ENCODE measurements at places on chromosomes 5 and 9. TPM values are rescaled to one million over a fixed set of nuclear protein-coding genes. Genes with fewer than 3 reads are reported as not detected.

Gene FAM151B
- total RNA-seq, result 0.48 TPM

DNA sequence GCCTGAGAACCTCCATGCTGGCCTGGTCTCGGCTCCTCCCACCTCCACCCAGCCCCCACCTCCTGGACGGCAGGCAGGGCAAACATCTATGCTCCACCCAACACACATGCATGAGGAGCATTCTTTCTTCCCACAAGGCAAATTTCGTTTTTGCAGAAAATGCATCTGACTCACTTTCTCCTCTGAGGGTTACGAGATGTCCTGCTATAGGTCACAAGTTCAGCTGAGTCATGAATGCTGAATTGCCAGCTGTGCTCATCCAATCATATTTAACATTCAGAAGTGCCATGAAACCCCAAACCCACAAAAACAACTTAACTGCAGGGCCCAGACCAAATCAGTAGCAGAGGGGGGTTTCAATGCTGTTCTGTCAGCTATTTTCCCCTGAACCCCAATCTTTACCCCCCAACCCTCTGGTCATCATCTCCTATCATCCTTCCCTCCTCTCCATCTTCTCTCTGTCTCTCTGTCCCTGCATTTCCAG is 39.0 kb upstream of the OSMR start:
- H3K36me3 ChIP-seq, result no peaks in the 10 kb centered on the region
- H3K4me3 ChIP-seq, result no peak overlapping the region
- peaks cover 13% of the 10 kb centered on the region for H3K4me1 ChIP-seq
- peaks cover 4% of the 10 kb centered on the region for H3K27me3 ChIP-seq

Gene ROPN1L
- total RNA-seq, result not detected

- no peaks in the 10 kb centered on the region for H3K36me3 ChIP-seq
- H3K27ac ChIP-seq, result no peak overlapping the region
- peaks cover 68% of the 10 kb centered on the region for H3K4me1 ChIP-seq
- DNase-seq, result no peak
- peaks cover 2% of the 10 kb centered on the region for H3K27me3 ChIP-seq
Measured at GRCh38 chr9:14532456-14533115, 160.6 kb downstream of the ZDHHC21 start.

DNA sequence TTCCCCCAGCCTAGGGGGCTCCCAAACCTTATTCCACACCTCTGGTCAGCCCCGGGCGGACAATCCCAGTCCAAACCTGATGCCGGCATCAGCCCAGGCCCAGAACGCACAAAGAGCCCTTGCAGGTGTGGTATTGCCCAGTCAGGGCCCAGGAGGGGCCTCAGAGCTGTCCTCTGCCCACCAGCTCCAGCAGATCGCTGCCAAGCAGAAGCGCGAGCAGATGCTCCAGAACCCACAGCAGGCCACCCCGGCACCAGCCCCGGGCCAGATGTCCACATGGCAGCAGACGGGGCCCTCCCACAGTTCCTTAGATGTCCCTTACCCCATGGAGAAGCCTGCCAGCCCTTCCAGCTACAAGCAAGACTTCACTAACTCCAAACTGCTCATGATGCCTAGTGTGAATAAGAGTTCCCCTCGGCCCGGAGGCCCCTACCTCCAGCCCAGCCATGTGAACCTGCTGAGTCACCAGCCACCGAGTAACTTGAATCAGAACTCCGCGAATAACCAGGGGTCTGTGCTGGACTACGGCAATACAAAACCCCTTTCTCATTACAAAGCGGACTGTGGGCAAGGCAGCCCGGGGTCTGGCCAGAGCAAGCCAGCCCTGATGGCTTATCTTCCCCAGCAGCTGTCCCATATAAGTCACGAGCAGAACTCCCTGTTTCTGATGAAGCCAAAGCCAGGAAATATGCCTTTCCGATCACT is 27.6 kb upstream of the LTC4S start:
- no peak overlapping the region for H3K4me3 ChIP-seq
- peaks cover 26% of the 10 kb centered on the region for H3K4me1 ChIP-seq
- no peak for DNase-seq

GRCh38 chr5:108560581-108560980 is 178.7 kb upstream of the FBXL17 start:
- no peaks in the 10 kb centered on the region for H3K27me3 ChIP-seq
- no peak for DNase-seq
- no peak overlapping the region for H3K4me3 ChIP-seq
- H3K27ac ChIP-seq, result peak overlapping the region; percentile 34
- peaks cover 61% of the 10 kb centered on the region for H3K4me1 ChIP-seq

DNA sequence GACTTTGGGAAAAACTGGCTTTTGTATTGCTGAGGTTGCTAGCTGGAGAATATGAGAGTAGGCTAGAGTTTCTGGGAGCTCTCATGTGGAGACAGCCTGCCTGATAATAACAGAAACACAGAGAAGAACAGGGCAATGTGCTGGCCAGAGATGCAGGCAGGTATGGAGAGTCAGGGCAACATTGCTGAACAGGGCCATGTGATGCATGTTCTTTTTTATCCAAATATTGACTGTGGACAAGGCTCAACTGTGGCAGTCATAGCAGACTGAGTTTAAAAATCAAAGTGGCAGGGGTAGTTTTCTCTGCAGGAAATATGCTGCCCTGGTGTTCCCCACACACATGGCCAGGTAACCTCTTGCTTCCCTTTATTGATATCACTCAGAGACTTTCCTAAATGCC is 381.1 kb downstream of the RASEF start:
- H3K36me3 ChIP-seq, result peaks cover 6% of the 10 kb centered on the region
- H3K27me3 ChIP-seq, result no peaks in the 10 kb centered on the region
- peaks cover 17% of the 10 kb centered on the region for H3K4me1 ChIP-seq
- no peak for DNase-seq
- H3K4me3 ChIP-seq, result no peak overlapping the region

Gene APBA1
- 0.94 TPM for total RNA-seq

Gene ERGIC1
- total RNA-seq, result 101 TPM

DNA sequence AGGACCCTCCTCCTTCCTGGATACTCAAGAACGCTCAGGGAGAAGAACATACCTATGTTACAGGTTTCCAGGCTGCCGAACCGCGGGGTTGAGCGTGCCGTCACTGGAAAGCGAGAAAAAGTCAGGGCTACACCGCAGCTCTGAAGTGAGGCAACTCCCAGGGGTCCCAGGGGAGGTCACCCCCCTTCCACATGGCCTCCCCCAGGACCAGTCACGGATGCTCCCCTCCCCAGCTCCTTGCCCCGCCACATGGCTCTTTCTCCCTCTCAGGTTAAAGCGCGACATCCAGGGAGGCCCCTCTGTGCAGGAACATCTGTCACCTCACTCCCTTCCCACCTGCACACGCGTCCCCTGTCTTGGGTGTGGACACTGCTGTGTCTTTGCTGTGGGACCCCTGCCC is 44.0 kb upstream of the ZNF354A start:
- H3K4me3 ChIP-seq, result no peak overlapping the region
- no peak for DNase-seq
- H3K27me3 ChIP-seq, result no peaks in the 10 kb centered on the region

DNA sequence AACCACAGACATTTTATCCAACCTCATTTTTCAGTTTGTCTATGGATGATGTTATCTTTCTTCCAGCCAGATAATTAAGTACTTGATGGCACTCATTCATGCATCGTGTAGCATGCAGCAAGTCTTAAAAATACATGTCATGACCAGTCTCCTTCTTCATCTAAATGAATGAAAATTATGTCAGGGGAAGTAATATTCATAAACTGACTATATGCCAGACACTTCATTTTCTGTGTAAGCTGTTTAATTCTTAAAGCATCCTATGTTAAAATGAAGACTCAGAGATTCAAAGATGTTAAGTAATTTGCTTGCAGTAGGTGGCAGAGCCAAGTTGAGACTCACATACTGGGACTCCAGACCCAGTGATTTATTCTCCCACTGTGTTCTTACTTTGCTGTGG is 181.7 kb upstream of the CD180 start:
- H3K27me3 ChIP-seq, result no peaks in the 10 kb centered on the region
- DNase-seq, result no peak
- no peaks in the 10 kb centered on the region for H3K36me3 ChIP-seq
- H3K4me3 ChIP-seq, result no peak overlapping the region
- no peak overlapping the region for H3K27ac ChIP-seq

DNA sequence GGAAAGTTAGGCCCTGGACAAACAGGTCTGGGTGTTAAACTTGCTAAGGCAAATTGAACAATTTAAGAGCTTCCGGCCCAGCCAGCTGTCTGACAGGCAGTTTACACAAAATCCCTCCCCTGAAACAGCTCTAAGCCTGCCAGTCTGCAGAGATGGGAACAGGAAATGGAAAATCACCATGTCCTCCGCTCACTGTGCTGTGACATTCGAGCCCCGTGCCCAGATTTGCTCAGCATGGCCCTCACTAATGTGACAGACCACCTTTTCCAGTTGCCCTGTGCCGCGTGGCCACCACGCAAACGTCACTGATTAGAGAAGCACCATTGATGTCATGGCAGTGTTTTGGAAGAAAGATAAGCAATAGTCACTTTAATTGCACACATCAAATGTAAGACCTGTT is 41.0 kb downstream of the CCNJL start:
- H3K36me3 ChIP-seq, result peaks cover 26% of the 10 kb centered on the region
- no peak for DNase-seq
- no peaks in the 10 kb centered on the region for H3K27me3 ChIP-seq
- peak overlapping the region; percentile 95 for H3K27ac ChIP-seq

Gene ADGRD2
- total RNA-seq, result 1.6 TPM

GRCh38 chr5:144267961-144268513 is 97.4 kb downstream of the KCTD16 start:
- no peaks in the 10 kb centered on the region for H3K27me3 ChIP-seq
- no peak for DNase-seq
- peak overlapping the region; percentile 10 for H3K4me3 ChIP-seq
- no peak overlapping the region for H3K27ac ChIP-seq
- peaks cover 20% of the 10 kb centered on the region for H3K4me1 ChIP-seq
- peaks cover 5% of the 10 kb centered on the region for H3K36me3 ChIP-seq

- no peaks in the 10 kb centered on the region for H3K4me1 ChIP-seq
- H3K36me3 ChIP-seq, result no peaks in the 10 kb centered on the region
- H3K4me3 ChIP-seq, result no peak overlapping the region
- no peak overlapping the region for H3K27ac ChIP-seq
Measured at GRCh38 chr5:103358305-103358995, 99.9 kb downstream of the MACIR start.

Gene CCDC152
- 19.0 TPM for total RNA-seq

DNA sequence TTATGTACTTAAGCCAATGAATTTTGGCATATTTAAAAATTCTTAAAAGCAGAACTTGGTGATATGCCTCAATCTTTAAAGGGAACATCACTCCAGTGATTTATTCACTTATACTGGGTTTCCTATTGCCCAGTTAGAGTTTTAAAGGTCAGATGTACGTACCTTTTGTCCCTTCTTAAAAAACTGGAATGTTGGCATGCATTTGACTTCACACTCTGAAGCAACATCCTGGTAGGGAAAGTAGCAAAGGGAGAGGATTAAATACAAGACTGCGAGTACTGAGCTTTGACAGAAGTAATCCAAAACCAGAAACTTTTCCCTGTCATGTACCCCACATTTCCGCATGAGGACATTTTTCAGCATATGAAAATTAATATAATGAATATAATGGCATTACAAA is 11.7 kb downstream of the TXN start:
- H3K27ac ChIP-seq, result no peak overlapping the region
- peaks cover 31% of the 10 kb centered on the region for H3K36me3 ChIP-seq
- no peak for DNase-seq
- peaks cover 8% of the 10 kb centered on the region for H3K4me1 ChIP-seq
- H3K27me3 ChIP-seq, result no peaks in the 10 kb centered on the region
- no peak overlapping the region for H3K4me3 ChIP-seq

Gene N4BP3
- 41.6 TPM for total RNA-seq

Measured in WTC11 (cell line).